ENCODE measurements at places on chromosomes 16 and 17.
A peak's percentile ranks its signal among the peaks of the same experiment; 100 is the strongest.

DNA sequence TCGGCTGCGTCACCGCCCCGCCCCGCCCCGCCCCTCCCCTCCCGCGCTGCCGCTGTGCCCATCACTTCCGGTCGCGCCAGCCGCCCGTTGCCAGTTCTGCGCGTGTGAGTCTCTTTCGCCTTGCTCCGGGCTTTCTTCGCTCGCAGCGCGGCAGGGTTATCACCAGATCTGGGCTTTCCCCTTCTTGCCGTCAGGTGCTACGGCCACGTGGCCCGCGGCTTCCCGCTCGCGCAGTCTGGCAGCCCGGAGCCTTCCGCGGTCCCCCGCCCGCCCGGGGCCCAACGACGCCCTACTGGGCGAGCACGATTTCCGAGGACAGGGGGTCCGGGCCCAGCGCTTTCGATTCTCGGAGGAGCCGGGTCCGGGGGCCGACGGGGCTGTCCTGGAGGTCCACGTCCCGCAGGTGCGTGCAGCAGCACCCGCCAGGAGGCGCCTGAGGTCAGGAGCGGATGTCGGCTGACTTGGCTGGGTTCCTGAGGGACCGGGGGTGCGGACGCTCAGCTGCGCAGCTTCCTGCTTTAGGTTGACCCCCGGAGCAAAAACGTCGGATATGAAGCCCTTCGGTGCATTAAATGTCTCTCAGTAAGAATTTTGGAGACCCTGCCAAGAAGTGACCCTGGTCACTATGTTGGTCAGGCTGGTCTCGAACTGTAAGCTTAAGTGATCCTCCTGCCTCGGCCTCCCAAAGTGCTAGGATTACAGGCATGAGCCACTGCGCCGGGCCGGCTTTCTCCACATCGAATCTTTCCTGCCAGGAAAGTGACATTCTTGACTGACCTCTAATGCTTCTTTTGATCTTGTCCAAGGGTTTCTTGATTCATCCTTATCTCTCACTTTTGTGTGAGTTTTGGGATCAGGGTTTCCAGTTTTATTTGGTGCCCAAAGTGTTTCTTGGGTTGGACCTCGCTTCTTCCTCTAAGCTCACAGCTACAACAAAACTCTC lies at the start of gene METTL23:
Gene METTL23 (plus strand): TSS at position 64 of the 943 bp plus-strand sequence. CDS start 2,872 bp downstream, outside the sequence.
- DNase-seq: no peak

GRCh38 chr17:73043686-73044581 lies 48.6 kb downstream of the SLC39A11 start:
- DNase-seq: no peak

DNA sequence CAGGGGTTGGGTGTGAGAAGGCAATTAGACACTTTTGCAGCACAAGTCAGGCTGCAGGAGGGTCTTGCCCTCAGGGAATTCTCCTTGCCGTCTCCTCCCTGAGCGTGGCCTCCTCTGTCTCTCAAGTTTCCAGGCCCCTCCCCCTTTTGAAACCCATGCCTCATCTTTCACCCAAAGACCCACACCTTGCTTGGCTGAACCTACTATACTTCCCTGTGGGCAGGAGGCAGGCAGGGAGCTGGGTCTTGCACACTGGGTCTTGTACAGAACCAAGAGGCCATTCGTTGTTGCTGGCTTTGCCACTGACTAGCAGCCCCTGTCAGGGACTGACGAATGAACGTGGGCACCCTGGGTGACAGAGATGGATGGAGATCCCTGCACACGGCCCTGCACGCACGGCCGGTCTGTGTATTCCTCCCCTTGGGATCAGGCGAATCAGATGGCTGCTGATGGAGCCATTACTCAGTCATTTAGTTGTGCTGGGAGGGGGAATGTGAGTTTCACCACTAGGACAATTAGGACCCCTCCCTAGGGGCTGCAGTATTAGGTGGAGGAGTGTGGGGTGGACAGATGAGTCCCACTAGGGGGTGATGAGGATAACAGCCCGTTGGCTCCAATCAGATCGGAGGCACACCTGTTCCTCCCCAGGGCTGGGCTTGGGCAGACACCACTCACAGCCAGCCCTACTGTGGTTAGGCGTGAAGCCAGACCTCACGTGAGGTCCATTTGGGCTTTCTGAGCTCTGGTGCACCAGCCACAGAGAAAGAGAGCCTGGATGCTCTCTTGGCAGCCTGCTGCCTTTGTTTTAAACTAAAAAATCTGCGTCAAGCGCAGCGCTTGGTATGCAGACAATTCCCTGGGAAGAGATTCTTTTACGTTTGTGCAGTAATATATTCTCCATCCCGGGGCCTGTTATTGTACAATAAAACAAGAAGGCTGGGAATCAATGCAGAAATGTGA lies 167.7 kb upstream of the WSCD1 start:
- DNase-seq: no peak

DNA sequence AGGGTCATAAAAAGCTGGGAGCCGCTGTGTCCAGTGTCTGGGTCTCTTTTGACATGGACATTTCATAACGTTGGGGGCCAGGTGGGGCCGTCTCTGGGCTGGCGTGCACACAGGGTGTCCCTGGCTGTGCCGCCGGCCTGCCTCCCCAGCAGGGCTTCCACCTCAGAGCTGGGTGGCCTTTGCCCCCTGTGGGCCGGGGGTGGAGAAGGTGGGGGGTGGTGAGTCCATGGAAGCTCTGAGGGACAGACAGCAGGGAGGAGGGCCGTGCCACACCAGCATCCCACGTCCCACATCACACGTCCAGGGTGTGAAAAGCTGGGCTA lies 908 bp upstream of the SNAI3 start:
- DNase-seq: no peak

DNA sequence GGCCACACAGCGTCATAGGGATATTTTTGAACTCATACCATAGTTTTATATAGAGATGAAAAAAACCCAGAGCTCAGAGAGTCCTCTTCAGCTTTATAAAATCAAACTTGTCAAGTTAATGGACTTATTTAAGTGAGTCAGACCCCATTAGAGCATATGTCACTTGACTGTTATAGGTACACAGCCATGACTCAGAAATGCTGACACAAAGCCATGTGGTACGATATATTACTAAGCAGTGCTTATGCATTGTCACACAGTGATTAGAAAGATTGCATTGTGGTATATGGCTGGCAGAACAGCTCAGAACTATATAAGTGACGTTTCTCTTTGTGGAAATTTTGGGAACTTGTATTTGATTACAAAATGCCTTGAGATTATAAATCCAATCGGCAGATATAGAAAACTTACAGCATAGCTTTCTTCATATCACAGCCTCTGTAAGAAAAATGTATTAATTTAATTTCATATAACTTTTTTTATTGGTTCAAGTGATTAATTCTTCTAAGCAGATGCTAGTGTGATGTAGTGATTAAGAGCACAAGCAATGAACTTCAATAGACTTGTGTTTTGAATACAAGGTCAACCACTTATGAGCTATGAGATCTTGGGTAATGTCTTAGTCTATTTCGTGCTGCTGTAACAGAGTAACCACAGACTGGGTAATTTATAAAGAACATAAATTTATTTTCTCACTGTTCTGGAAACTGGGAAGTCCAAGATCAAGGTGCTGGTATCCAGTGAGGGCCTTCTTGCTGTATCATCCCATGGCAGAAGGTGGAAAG lies 25.8 kb upstream of the GINS3 start:
- DNase-seq: no peak

DNA sequence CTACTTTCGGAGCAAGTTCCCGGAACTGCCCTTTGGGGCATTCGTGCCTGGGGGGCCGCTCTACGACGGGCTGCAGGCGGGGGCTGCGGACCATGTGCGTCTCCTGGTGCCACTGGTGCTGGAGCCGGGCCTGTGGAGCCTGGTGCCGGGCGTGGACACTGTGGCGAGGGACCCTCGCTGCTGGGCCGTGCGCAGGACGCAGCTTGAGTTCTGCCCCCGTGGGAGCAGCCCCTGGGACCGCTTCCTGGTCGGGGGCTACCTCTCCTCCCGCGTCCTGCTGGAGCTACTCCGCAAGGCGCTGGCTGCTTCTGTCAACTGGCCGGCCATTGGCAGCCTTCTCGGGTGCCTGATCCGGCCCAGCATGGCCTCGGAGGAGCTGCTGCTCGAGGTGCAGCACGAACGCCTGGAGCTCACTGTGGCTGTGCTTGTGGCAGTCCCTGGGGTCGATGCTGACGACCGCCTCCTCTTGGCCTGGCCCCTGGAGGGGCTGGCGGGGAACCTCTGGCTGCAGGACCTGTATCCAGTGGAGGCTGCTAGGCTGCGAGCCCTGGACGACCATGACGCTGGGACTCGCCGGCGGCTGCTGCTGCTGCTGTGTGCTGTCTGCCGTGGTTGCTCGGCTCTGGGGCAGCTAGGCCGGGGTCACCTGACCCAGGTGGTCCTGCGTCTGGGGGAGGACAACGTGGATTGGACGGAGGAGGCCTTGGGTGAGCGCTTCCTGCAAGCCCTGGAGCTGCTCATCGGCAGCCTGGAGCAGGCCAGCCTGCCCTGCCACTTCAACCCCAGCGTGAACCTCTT lies 3.6 kb downstream of the MIEF2 start:
- DNase-seq: no peak

- DNase-seq: no peak
Observed at GRCh38 chr17:27413792-27414191, 42.5 kb upstream of the KSR1 start.

GRCh38 chr16:68397710-68398201 lies 50.6 kb downstream of the SMPD3 start:
- no peak for DNase-seq

DNA sequence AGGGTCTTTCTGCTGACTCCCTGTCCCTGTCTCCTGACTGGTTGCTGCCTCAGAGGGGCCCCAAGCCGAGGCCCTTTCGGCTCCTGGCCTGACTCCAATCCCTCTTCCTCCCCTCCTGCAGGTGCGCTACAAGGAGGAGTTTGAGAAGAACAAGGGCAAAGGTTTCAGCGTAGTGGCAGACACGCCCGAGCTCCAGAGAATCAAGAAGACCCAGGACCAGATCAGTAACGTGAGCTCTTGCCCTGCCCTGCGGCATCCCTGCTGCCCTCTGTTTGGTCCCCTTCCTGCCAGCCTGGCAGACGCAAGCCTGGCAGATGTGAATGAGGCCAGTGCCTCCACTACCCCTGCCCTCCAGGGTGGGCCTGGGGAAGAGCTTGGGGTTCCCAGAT lies 27.1 kb upstream of the LASP1NB start:
- no peak for DNase-seq

- DNase-seq: peak; percentile 73
Observed at GRCh38 chr16:695355-696089, 5.3 kb upstream of the WDR24 start.

DNA sequence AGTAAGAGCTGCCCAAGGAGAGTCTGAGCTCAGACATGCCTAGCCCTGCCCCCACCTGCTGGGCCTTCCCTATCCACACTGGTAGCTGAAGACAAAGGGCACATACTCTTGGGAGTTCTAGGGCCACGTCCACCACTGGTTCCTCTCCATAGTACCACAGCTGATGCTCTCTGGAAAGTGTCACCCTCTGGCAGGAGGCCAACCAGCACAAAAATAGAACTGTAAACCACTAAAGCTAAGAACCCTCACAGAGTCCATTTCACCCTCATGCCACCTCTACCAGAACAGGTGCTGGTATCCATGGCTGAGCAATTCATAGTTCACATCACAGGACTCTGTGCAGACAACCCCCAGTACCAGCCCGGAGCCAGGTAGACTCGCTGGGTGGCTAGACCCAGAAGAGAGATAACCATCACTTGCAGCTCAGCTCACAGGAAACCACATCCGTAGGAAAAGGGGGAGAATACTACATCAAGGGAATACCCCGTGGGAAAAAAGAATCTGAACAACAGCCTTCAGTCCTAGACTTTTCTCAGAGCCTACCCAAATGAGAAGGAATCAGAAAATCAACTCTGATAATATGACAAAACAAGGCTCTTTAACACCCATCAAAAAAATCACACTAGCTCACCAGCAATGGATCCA lies 115.3 kb downstream of the CEP112 start:
- no peak for DNase-seq

GRCh38 chr17:68344701-68345136 lies 53.4 kb downstream of the ARSG start:
- DNase-seq: peak; percentile 57

DNA sequence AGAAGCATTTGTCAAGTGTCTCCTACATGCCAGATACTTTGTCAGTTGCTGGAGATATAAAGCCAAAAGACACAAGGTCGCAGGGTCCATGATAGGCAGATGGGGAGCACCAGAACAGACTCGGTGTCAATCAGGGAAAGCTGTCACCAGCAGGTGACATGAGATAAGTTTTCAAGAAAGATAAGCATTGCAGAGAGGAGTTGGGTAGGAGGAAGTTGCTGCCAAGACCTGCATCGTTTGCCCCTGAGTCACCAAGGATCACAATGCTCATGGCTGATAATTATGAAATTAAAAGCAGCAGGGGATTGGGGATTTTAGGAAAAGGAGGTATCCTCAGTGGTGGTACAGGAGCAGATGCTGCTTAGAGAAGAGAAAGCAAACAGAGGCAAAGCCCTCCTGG lies 551.1 kb upstream of the CDH11 start:
- DNase-seq: no peak

GRCh38 chr16:4140652-4141051 lies 24.4 kb upstream of the ADCY9 start:
- no peak for DNase-seq

DNA sequence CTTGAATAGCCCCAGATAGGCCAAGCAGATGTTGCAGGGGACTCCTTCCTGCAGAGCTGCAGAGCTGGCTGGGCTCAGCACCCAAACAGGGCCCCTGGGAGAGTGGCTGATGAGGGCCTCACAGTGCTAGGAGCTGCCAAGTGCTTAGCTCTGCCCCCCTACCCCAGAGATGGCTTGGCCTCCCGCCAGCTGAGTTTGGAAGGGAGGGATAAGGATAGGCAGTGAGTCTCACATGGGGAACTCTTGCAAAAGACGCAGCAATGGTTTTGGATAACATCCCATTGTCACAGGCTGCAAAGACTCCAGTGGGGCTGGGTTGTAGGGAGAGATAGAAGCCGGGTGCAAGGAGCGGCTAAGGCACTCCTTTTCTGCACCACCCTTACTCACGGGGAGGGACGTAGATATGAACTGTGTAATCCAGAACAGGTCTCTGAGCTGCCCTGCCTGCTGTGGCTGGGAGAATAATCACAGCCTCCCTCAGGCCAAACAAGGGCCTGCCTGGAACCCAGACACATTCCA lies 52.9 kb upstream of the MAF start:
- no peak for DNase-seq

- DNase-seq: peak; percentile 16
Observed at GRCh38 chr17:72419866-72420774, 299.3 kb downstream of the SOX9 start.

- DNase-seq: no peak
Observed at GRCh38 chr16:50311891-50312501, 45.6 kb downstream of the ADCY7 start.

GRCh38 chr16:15704545-15704987 lies 54.5 kb downstream of the NDE1 start:
- peak; percentile 65 for DNase-seq

DNA sequence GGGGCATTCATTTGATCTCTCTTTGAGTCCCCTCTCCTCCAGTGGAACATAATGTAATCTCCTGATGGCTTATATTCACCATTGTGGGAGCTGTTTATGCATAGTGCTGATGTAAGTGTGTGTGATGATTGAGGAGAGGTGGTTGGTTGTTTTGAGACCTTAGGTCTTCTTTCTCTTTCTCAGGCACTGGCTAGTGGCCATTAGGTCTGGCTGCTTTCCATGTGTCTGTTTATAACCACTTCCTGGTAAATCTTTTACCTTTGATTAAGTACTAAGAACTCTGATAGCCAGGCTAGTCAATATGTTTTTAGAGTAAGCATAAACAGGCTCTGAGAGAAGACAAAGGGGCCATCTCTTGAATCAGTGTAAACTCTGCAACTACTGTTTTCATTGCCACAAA lies 27.9 kb downstream of the VAT1L start:
- DNase-seq: no peak

- no peak for DNase-seq
Observed at GRCh38 chr16:17324451-17324850, 146.3 kb downstream of the XYLT1 start.

GRCh38 chr16:53950677-53951076 lies 246.7 kb downstream of the FTO start:
- DNase-seq: no peak

GRCh38 chr17:9002227-9002605 lies 19.1 kb upstream of the NTN1 start:
- no peak for DNase-seq

Data from CD4-positive, alpha-beta T cell treated with Interleukin-1 beta for 1 hour (primary cell).